ENCODE measurements at places on chromosomes 4 and X. TPM values are rescaled to one million over a fixed set of nuclear protein-coding genes. Genes with fewer than 3 reads are reported as not detected.

Gene CD40LG
- total RNA-seq = not detected

Gene PDK3
- 31.1 TPM for total RNA-seq

Gene SLC16A2
- total RNA-seq = 10.7 TPM

Gene OPN1LW
- not detected for total RNA-seq

Gene PIM2
- 5.6 TPM for total RNA-seq

Gene CDS1
- 0.11 TPM for total RNA-seq

Gene STOX2
- 41.7 TPM for total RNA-seq

Gene IGSF1
- total RNA-seq = 1.5 TPM

Gene CPZ
- total RNA-seq = 3.5 TPM

Gene MAGEA3
- not detected for total RNA-seq

Gene NRK
- 3.2 TPM for total RNA-seq

Gene RHOXF2
- total RNA-seq = not detected

Gene PTCHD1
- total RNA-seq = 2.8 TPM

Gene SSX3
- not detected for total RNA-seq

Gene GUCY1A1
- 37.1 TPM for total RNA-seq

Gene ITIH6
- not detected for total RNA-seq

Gene FAAH2
- not detected for total RNA-seq

Gene ADH7
- total RNA-seq = not detected

Gene CT45A10
- total RNA-seq = not detected

Gene CTPS2
- total RNA-seq = 12.6 TPM

Gene UVSSA
- total RNA-seq = 56.9 TPM

Gene MAGEA12
- not detected for total RNA-seq

Gene FRG2
- total RNA-seq = not detected

Gene SORBS2
- 246 TPM for total RNA-seq

Gene SMIM31
- total RNA-seq = not detected

Gene CYBB
- total RNA-seq = 19.7 TPM

Gene PGAM4
- total RNA-seq = not detected

Gene FGD1
- 16.5 TPM for total RNA-seq

Gene GAGE12G
- not detected for total RNA-seq

Gene PAK3
- total RNA-seq = 0.64 TPM

Gene RBMXL3
- total RNA-seq = not detected

Gene VSIG1
- total RNA-seq = 2.9 TPM

Gene GATA1
- not detected for total RNA-seq

Gene GRIA2
- total RNA-seq = 3.0 TPM

Gene RPA4
- 0.43 TPM for total RNA-seq

Gene IRAK1
- total RNA-seq = 105 TPM

Gene MRFAP1
- 109 TPM for total RNA-seq

Gene GPRASP1
- 0.85 TPM for total RNA-seq

Gene KIAA1210
- total RNA-seq = under 0.01 TPM

Gene TMEM154
- 1.4 TPM for total RNA-seq

Gene TLR6
- 0.11 TPM for total RNA-seq

Gene NDP
- total RNA-seq = not detected

Gene PNMA5
- not detected for total RNA-seq

Gene OTUD6A
- not detected for total RNA-seq

Gene FATE1
- not detected for total RNA-seq

Gene RHOXF2B
- total RNA-seq = not detected

Gene HTN1
- total RNA-seq = not detected

Gene BTC
- total RNA-seq = 6.9 TPM

Gene SULT1E1
- total RNA-seq = not detected

Gene SOD3
- 893 TPM for total RNA-seq

Gene EDA
- 1.7 TPM for total RNA-seq

Gene GABRG1
- total RNA-seq = under 0.01 TPM

Gene GIMD1
- total RNA-seq = not detected

Gene VSIG4
- total RNA-seq = 157 TPM

Gene SUPT20HL1
- 1.7 TPM for total RNA-seq

Gene SLC34A2
- not detected for total RNA-seq

Gene TMPRSS11F
- not detected for total RNA-seq

Gene CPEB2
- total RNA-seq = 30.4 TPM

Data from ascending aorta (tissue), 2 donors.